Activated T-helper 1 cell treated with Interleukin-2 at 50 U/mL for 16 hours (primary cell): ENCODE measurements at places on chromosomes 12 and 14.

GRCh38 chr12:93803424-93803807, 126.2 kb downstream of the CRADD start:
- DNase-seq, result no peak

DNA sequence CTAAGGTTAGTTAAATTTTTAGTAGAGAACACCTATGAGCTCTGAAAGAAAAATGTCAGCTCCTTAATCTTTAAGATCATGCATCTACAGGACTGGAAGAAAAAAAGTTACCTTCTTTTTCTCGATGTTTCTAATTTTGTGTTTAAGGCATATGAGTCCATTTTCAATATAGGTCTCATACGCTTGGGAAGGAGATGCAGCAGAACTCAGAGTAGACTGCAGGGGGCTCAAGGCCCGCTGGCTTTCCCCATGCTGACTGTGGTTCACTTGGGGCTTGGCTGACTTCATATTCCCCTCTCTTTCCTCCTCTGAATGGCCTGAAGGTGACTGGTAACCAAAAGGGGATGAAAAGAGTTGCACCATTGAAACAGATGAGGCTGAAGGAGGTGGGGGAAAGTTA, 1.5 kb downstream of the CAPRIN2 start:
- DNase-seq, result no peak

GRCh38 chr14:76564471-76565422, 188.8 kb downstream of the ESRRB start:
- no peak for DNase-seq

GRCh38 chr12:89161557-89161956, 190.7 kb downstream of the DUSP6 start:
- no peak for DNase-seq

DNA sequence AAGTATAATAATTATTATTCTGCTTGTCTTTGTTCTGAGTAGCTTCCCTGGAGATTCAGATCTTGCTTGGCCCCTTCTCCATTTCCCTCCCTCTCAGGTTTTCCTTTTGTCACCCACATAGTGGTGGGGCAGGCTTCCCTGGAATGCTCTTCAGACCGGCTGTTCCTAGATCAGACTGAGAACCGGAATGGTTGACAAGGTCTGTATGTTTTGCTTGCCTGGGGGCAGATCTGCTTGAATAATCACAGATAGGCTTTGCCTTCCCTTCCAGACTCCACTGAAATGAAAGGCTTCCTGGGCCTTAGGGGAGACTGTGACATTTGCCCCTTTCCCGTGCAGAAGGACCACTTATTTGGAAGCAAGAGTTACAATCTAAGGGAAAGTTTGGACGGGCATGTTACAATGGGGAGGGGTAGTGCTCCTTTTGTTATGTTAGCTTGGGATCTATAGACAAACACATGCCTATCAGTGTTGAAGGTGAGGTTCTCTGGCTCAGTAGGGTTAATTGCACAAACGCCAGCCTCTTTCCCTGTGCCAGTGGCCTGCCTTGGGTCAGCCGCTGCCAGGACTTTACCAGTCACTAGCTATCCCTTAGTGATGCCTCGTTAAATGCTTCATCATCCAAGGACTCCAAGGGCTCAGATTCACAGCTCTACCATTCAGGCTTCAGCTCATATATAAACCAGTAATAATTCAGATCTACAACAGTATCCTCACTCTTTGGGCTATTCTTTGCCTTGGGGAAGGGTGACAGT, 178.6 kb downstream of the SNAPC1 start:
- DNase-seq, result no peak

DNA sequence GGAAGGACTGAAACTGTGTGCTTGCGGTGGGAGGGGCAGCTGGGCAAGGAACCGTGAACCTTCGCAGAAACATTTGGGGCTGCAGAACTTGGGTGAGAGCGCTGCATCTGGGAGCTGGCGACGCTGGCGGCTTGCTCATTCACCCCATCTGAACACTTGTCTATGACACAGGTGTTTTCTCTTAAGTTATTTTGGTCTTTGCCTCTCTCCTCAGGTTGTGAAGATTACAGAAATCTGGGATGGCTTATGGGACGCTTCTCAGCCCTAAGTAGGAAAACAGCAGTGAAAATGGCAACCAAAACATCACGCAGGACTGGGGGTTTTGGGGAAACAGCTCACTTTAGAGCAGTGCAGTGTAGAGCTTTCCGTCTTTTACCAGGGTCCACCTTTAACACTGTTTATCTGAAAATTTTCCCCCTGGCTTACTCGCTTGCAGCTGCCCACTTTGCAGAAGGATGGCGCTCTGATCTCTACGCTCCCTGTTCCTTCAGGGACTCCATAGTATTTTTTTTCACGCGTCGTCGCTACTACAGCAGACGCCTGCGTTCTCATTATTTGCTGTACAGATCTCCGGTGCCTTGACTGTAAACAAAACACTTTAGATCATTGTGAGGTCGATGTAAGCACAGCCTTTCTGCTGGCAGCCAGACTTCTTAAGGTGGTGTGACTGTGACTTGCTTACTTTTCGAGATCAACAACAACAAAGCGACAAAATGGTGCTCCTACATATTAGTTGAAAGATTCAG, 2.7 kb upstream of the CDKN1B start:
- peak; percentile 49 for DNase-seq
